Activated CD4-positive, alpha-beta memory T cell treated with anti-CD3 and anti-CD28 coated beads, Interleukin-2, amount 10 ng/mL, durations not matched to agents 7 days and 5 days (primary cell): ENCODE measurements at places on chromosomes 3 and 15. TPM values are rescaled to one million over a fixed set of nuclear protein-coding genes. Genes with fewer than 3 reads are reported as not detected.

- no peaks in the 10 kb centered on the region for H3K27me3 ChIP-seq
- DNase-seq, result no peak
- H3K36me3 ChIP-seq, result no peaks in the 10 kb centered on the region
Measured at GRCh38 chr3:18791182-18791581, 357.1 kb upstream of the KCNH8 start.

- DNase-seq, result peak; percentile 68
- H3K36me3 ChIP-seq, result no peaks in the 10 kb centered on the region
- no peak overlapping the region for H3K27ac ChIP-seq
Measured at GRCh38 chr15:77634266-77634962, 1.7 kb upstream of the LINGO1 start.

The STAB1 gene
- total RNA-seq, result not detected

The TMC3 gene
- total RNA-seq, result not detected

- H3K27ac ChIP-seq, result no peak overlapping the region
- DNase-seq, result no peak
- H3K4me1 ChIP-seq, result no peaks in the 10 kb centered on the region
- H3K36me3 ChIP-seq, result no peaks in the 10 kb centered on the region
Measured at GRCh38 chr3:87201727-87202126, 25.4 kb upstream of the CHMP2B start.

The SPTBN5 gene
- total RNA-seq, result 1.5 TPM

DNA sequence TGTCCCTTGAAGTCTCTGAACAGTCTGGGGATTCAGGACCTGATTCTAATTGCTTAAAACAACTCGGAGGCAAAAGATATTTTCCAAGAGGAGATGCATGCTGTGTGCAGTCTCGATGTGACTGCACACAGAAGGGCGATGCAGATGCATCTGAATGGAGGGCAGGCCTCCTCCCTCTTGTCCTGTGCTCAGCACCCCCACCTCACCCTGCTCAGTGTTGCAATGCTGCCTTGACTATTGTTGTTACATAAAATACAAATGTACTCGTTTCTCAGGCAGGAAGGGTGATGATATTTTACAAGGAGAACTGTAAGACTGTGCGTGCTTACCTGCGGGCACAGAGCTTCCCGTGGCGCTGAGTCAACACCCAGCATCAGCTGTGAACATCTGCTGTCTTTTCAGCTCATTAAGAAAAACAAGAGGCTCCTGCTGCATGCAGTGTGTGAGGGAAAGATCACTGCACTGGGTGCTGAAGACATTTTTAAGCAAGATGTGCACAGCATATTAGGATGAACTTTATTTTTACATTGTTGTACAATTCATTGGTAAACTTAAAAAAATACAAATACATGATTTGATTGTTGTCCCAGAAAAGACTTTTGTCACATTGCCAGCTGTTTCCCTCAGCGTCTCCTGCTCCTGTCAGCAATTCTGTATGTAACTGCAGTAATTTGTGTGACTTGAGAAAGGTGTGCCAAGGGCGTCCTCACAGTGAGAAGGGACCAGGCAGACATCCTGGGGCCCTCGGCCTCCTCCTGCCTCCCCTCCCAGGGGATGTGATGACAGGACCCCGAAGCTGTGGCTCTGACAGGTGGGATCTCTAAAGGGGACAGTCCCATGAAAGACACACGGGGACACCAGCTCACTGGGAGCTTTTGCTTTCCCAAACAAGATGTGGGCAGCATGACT, 56.3 kb upstream of the RPL32 start:
- no peak overlapping the region for H3K4me3 ChIP-seq
- peaks cover 7% of the 10 kb centered on the region for H3K4me1 ChIP-seq
- H3K27ac ChIP-seq, result no peak overlapping the region
- peaks cover 29% of the 10 kb centered on the region for H3K36me3 ChIP-seq
- peaks cover 2% of the 10 kb centered on the region for H3K27me3 ChIP-seq

GRCh38 chr3:55690726-55691125, 203.6 kb upstream of the WNT5A start:
- no peaks in the 10 kb centered on the region for H3K27me3 ChIP-seq
- no peak overlapping the region for H3K27ac ChIP-seq
- H3K4me3 ChIP-seq, result no peak overlapping the region
- H3K36me3 ChIP-seq, result no peaks in the 10 kb centered on the region

DNA sequence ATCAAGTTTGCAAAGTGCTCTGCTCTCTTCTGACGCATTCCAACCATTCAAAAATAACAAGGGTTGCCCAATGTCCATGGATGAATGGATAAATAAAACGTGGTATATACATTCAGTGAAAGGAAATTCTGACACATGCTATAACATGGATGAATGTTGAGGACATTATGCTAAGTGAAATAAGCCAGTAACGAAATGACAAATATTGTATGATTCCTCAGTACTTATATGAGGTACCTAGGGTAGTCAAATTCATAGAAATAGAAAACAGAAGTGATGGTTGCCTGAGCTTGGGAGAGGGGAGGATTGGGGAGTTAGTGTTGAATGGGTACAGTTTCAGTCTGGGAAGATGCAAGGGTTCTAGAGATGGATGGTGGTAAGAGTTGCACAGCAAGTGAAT, 33.9 kb downstream of the SH3BP5 start:
- peak overlapping the region; percentile 8 for H3K27ac ChIP-seq
- DNase-seq, result no peak
- peaks cover 71% of the 10 kb centered on the region for H3K36me3 ChIP-seq
- peaks cover 82% of the 10 kb centered on the region for H3K4me1 ChIP-seq
- no peaks in the 10 kb centered on the region for H3K27me3 ChIP-seq

DNA sequence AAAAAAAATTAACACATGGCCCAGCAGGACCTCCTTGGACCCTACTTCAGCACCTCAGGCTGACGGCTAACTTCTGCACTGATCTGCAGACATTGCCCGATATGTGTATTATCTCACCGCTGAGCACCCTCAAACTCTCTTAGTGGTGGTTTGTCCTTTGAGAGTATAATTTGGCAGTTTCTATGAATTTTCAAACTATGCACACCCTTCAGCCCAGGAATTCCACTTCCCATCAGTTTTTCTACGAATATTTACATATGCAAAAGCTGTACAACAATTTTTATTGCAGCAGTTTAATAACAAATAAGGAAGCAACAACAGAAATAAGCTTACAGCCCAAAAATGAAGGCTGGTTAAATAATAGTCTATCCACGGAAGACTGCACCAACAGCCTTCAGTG, 44.6 kb downstream of the HES1 start:
- H3K36me3 ChIP-seq, result no peaks in the 10 kb centered on the region
- no peak for DNase-seq
- H3K4me1 ChIP-seq, result peaks cover 18% of the 10 kb centered on the region
- no peak overlapping the region for H3K27ac ChIP-seq
- peaks cover 35% of the 10 kb centered on the region for H3K27me3 ChIP-seq

DNA sequence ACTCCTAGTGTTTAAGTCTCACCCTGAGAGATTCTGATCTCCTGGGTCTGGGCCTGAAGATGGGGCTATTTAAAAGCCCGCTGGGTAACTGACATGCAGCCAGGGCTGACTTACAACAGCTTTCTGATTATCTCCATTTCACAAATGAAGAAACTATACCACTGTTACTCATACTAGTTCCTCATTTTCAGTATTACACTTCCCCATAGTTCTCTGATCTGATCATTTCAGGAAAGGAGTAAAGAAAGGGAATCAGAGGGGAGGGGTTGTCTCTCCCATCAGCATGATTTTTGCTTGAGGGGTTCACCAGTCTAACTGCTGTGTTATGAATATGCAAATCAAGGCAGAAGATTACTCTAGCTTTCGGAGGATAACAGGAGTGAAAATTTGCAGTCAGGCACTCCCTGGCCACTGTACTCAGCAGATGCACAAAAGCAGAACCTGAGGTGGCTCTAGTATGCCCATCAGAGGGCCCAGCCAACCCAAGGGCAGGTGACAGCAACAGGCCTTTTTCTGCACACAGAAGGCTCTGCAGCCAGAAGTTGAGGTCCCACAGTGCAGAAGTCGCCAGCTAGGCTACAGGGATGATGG, 59.4 kb downstream of the DAPK2 start:
- no peak overlapping the region for H3K4me3 ChIP-seq
- no peak for DNase-seq
- H3K36me3 ChIP-seq, result no peaks in the 10 kb centered on the region
- no peak overlapping the region for H3K27ac ChIP-seq
- peaks cover 16% of the 10 kb centered on the region for H3K4me1 ChIP-seq

The CCR2 gene
- 174 TPM for total RNA-seq

GRCh38 chr15:57129064-57129463, 210.6 kb downstream of the TCF12 start:
- peaks cover 11% of the 10 kb centered on the region for H3K36me3 ChIP-seq
- H3K27me3 ChIP-seq, result no peaks in the 10 kb centered on the region
- no peak overlapping the region for H3K27ac ChIP-seq
- DNase-seq, result no peak
- H3K4me3 ChIP-seq, result no peak overlapping the region

- no peak overlapping the region for H3K27ac ChIP-seq
- peaks cover 5% of the 10 kb centered on the region for H3K27me3 ChIP-seq
- DNase-seq, result no peak
- H3K4me1 ChIP-seq, result peaks cover 17% of the 10 kb centered on the region
- no peaks in the 10 kb centered on the region for H3K36me3 ChIP-seq
Measured at GRCh38 chr3:50453907-50454306, 49.5 kb downstream of the CACNA2D2 start.
